ENCODE measurements at places on chromosomes 7 and 10.

- DNase-seq: no peak
These were observed 163.9 kb upstream of the CDK1 start for GRCh38 chr10:60614363-60614762.

- no peak for DNase-seq
These were observed 457.4 kb downstream of the TCERG1L start for GRCh38 chr10:130854151-130854550.

DNA sequence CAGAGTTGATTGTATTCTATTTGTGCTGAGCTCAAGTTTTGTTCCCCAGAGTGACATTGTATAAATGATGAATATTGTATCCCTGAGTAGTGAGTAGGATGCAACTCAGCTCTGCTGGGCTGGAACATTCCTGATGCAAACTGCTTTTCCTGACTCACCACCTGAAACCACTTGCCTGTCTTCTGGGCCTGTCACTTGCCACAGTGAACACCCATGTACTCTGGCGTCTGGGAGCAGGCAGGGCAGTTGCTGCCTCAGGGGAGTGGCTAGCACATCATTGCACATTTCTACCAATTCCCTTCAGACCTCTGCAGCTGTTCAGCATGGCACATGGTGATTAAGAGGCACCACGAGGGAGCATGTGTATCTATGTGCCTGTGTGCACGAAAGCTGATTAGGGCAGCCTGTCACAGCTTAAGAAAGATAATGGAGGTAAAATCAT lies 157.3 kb downstream of the SND1 start:
- DNase-seq: no peak

- no peak for DNase-seq
These were observed 141.7 kb downstream of the USP6NL start for GRCh38 chr10:11469575-11470391.

- DNase-seq: no peak
These were observed 269.9 kb upstream of the MKLN1 start for GRCh38 chr7:131057794-131058070.

DNA sequence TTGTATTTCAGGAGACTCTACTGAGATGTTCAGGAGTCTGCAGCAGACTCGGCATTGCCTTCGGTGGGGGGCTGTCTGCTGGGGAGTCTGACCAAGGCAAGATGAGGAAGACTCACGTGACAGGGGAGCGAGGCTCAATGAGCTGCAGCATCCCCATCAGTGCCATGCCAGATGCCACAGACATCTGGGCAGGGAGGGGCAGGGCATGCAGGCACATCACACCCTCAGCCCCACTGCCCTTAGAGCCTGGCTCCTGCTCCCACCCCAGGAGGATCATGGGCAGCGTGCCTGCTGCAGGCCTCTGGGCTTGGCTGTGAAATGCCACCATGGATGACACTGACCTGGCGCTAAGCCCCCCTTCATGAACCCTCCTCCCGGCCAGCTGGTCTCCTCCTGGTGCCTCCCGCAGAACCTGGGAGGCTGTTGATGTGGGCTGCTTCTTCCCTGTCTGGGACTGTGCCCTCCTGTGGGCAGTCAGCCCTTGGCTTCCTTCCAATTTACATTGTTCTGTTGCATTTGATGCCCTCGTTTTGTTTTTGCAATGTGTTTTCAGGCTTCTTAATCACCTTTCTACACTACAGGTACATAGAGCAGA lies 235.0 kb downstream of the PAXIP1 start:
- DNase-seq: no peak

DNA sequence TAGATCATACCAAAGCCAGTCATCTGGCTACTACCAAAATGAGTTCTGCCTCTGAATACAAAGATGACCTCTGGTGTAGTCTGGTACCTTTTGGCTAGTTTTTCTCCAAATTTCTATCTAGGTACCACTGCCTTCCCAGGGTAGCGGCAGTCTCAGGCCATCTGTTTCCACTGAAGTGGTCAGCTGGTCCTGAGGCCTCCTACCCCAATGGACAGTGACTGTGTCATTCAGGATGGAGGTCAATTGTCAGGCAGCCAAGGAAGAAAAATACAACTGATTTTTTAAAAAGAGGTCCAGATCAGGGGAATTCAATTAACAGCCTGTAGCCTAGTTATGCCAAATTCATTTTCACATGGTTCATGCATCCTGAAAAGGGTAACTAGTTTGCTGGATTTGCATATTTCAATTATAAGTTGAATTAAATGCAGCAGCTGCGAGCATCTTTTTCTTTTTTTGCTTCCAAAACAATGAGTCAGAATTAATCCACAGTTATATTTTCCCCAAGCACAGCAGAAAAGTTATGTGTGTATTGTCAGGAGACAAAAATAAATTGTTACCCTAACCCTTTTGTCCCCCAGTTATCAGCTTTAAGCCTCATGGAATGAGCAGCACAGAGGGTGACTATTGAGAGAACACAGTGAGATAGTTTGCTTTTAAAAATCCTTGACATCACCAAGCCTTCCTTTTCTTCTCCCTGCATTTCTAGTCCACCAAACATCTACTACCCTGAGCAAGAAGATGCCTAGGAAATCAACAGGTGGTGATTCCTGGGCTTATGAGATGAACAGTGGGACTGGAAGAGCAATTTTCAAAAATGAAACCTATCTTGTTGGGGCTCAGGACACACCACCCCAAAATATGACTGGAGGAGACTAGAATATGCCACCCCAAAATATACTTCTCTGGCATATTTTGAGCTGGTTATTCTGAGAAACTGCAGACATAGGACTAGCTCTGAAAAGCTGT lies 27.7 kb downstream of the BCCIP start:
- no peak for DNase-seq

GRCh38 chr10:118499186-118499585 lies 96.3 kb downstream of the PRLHR start:
- DNase-seq: no peak

DNA sequence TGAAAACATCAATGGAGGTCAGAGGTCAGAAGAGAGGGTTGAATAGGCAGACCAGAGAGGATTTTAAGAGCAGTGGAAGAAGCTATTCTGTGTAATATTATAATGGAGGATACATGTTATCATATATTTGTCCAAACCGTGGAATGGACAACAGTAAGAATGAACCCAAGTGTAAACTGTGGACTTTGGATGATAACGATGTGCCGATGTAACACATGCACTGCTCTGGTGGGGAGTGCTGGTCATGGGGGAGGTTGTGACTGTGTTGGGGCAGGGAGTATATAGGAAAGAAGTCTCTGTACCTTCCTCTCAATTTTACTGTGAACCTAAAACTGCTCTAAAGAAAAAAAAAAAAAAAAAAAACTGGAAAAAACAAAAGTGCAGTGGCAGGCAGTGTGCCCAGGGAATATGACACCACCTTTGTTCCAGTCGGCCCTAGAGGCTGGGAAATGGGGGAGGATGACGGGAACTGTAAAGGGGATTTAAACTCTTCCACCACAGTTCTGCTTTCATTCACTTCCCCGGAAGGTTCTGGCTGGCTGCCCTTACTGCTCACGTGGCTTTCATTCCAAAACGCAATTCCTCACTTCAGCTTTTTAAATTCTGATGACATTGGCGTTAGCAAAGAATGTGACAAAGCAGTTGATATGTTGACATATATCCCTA lies 113.7 kb upstream of the ANKRD1 start:
- DNase-seq: peak; percentile 83

DNA sequence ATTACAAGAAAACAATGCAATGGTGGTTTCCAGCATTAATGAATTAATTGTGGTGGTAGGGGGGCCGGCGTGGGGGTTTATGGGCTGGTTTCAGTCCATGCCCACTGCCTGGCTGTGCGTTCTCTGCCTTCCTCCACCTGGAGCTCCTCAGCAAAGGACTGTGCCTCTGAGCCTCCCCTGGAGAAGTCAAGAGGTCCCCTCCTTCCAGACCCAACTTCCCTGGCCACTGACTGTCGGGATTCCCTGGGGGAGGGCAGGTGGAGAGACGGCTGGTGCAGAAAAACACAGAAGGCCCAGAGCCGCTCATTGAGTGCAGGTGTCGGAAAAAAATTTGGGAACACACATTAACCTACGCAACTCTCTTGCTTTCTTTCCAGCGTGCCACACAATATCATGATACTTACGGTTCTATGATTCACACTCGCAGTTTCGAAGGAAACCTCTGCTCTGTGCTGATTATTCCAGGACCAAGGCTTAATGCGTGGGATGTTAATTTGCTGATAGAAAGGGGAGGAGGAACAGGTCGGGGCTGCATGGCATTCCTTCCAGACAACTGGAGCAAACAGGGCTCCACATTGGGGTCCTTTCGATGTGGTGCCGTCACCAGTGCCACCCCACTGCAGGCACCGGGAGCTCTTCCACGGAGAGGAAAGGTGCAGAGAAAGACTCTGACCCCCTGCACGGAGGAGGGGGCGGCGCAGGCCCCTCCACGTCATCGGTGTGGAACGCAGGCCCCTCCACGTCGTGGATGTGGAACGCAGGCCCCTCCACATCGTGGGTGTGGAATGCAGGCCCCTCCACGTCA lies 506.7 kb downstream of the DNAJB6 start:
- DNase-seq: peak; percentile 19

- no peak for DNase-seq
These were observed at the start of gene CPN1 for GRCh38 chr10:100081075-100082001. TSS of gene CPN1 (minus strand) at chr10:100081869. CDS start at chr10:100081625, 244 bp downstream.

DNA sequence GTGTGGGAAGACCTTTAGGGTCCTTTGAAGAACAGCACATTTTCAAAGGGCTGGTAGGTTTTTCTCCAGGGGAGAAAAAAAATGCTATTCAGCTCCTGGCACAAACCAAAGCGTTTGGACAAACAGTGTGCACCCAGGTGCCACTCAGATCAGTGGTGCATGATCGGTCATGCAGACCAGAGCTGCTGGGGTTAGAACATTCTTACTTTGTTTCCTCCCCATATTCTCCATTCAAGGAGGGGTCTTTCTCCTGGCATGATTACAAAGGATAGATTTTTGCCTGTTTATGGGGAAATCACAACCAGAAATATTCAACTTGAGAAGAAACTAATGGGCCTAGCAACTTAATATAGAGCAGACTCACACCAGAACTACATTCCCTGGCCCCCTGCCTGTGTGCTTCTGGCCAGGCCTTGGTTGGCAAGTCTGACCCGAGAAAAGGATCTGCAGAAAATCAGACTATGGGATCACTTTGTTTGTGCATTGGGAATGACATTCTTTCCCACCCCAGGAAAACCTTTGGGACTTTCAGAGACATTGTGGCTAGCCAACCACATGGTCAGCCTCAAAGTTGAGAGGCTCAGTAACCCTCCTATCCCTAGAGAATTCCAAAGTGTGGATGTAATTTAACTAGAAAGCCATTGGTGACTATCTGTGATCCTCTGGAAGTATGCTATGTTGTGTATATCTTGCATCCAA lies 82.3 kb upstream of the FGL2 start:
- DNase-seq: peak; percentile 66

GRCh38 chr7:126686474-126686873 lies 566.3 kb downstream of the GRM8 start:
- DNase-seq: no peak

DNA sequence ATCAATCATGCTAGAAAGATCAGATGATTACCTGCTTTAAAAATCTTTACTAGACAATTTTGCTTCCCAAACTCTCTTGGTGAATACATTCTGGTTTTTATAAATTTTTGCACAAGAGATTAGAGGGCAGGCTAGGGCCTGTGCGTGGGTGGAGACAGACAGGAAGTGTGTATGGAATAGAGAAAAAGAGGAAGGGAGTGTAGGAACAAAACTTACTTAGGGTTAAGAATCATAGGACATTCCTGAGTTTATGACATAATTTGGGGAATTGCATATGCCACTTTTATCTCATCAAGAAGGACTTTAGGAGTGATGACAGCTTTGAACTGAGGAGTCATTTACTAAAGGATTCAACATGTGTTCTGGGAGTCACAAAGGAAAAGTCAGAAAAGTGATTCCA lies 31.3 kb downstream of the LAMB1 start:
- DNase-seq: peak; percentile 70

DNA sequence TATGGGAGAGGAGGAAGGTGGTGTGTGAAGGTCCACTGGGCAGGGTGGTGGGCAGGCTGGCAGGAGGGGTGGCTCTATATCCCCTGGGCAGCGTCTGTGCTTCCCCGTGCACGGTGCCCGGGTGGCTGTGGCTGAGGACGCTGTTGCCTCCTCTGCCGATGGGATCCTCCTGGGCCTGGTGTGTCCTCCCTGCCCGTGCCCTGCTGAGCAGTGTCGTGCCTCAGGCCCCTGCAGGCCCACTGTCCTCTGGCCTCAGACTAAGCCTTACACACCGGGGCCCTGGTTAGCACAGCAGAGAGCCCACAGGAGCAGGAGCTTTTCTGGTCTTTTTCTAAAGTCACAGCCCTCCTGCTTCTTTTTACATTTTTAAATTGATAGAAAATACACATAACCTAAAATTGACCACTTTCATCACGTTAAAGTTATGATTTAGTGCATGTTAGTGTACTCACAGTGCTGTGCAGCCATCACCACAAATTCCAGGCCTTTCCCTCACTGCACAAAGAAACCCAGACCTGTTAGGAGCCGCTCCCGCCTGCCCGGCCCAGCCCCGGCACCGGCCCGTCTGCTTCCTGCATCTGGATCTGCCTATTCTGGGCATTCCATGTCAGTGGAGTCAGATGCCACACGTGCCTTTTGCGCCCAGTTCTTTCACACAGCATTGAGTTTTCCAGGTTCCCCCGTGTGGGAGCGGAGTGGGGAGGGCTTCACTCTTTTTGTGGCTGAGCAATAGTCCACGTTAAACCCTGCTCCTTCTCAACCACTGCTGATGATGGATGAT lies 19.4 kb downstream of the PFKFB3 start:
- DNase-seq: no peak

DNA sequence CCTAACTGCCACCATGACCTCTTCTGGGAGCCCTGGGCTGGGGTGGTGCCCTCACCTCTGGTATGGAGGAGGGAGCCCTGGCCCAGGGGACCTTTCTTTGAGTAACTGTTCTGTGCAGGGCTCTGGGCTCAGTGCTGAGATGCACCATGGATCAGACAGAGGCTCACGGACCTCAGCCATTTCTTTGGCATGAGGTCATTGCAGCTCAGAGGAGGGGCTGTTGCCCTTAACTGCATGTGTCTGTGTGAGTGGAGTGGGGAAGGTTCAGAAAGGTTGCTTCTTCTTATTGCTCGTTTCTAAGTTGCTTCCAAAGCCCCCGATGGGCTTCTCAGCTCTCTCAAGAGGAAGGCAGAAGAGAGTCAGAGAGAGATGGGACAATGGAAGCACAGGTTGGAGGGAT lies 233.9 kb downstream of the RPS24 start:
- DNase-seq: no peak

GRCh38 chr10:89163265-89163995 lies 43.7 kb downstream of the CH25H start:
- DNase-seq: peak; percentile 41
